Frontal cortex (tissue), 4 donors: ENCODE measurements at places on chromosomes 5 and 9. TPM values are rescaled to one million over a fixed set of nuclear protein-coding genes. Genes with fewer than 3 reads are reported as not detected.

Gene NME5
- total RNA-seq, result 13.0 TPM

Gene MELK
- 8.2 TPM for total RNA-seq

Gene ASPN
- total RNA-seq, result 5.3 TPM

Gene FCN2
- not detected for total RNA-seq

Gene ARL14EPL
- total RNA-seq, result not detected

Gene TERT
- not detected for total RNA-seq

Gene ANKRD55
- total RNA-seq, result 2.0 TPM

Gene STOML2
- total RNA-seq, result 55.4 TPM

Gene SPINK7
- not detected for total RNA-seq

Gene GADD45G
- 4.5 TPM for total RNA-seq

Gene RNF183
- total RNA-seq, result not detected

Gene C5orf63
- 7.7 TPM for total RNA-seq

Gene COL15A1
- 6.9 TPM for total RNA-seq

Gene GGTA1
- 2.4 TPM for total RNA-seq

Gene FOXD4L5
- under 0.01 TPM for total RNA-seq

Gene INPP5E
- 10.2 TPM for total RNA-seq

Gene RNF224
- total RNA-seq, result not detected

Gene ERAP2
- total RNA-seq, result 6.1 TPM

Gene TMC1
- 0.82 TPM for total RNA-seq

Gene CCL19
- not detected for total RNA-seq
